Stimulated activated CD4-positive, alpha-beta T cell treated with anti-CD3 and anti-CD28 coated beads, TNF-alpha, amount 100 ng/mL, for 1 hour (primary cell): ENCODE measurements at places on chromosomes 11 and 22.
A peak's percentile ranks its signal among the peaks of the same experiment; 100 is the strongest.

DNA sequence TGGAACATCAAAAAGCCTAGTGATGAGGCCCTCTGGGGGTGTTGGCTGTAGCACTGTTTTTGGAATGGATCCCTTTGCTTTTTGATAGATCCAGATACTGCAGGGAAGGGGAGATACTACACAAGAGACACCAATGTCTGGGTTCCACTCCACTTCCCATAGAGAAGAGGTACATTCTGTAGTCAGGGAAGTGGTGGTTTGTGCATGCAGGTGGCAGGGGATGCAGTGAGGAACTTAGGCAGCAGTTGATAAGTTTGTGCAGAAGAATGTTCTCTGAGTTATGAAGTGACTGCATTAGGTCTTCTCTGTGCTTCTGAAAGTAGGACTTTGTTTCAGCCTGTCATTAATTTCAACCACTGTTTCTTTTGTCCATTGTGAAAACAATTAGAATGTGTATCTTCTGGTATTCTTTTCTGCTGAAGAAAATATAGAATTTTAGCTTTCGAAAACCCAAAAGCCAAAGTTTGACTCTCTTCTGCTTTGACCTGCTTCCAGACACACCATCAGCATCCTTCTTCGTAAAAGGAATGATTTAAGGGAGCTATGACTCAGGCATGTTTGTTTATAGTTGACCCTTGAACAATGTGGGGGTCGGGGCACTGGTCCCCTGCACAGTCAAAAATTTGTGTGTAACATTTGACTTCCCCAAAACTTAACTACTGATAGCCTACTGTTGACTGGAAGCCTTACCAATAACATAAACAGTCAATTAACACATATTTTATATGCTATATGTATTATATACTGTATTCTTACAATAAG lies 25.6 kb downstream of the PANX1 start:
- DNase-seq = no peak

GRCh38 chr11:107563702-107564101 lies 1.8 kb downstream of the ALKBH8 start:
- no peak for DNase-seq

DNA sequence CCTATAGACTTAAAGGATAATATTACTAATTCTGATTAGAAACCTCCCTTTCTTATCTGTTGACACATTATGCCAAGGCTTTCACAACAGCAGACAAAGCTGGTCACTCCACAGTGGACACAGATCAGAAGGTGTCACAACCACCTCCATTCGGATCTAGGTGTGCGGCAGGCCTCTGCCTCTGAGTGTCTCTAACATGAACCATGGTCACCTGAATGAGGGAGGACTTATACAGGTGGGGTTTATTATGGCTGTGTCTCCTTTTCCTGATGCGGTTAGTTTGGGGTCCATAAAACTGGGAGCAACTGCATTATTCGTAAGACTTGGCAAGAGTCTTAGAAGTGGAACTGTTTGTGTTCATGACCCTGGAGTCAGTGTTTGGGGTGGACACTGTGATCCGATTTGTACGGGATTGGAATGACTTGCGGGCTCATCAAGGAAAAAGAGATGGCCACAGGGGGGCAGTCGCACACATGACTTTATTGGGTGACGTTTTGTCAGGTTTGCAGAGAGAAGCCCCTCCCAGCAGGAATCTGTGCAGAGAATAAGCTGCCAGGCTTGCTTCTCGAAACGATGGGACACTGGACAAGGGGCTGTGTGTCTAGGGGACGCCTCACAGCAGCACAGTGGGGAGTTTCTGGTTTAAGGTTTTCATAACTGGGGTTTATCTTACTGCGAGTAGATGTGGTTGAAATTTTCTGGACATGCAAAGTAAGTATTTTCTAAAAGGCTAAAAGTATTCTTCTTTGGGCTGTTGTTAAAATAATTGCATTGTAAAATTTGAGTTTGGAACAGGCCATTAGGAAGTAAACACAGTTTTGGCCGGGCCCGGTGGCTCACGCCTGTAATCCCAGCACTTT lies 90.6 kb downstream of the GAB4 start:
- DNase-seq = no peak

- DNase-seq = no peak
These were observed 760.3 kb downstream of the CNTN5 start for GRCh38 chr11:99781074-99781473.

DNA sequence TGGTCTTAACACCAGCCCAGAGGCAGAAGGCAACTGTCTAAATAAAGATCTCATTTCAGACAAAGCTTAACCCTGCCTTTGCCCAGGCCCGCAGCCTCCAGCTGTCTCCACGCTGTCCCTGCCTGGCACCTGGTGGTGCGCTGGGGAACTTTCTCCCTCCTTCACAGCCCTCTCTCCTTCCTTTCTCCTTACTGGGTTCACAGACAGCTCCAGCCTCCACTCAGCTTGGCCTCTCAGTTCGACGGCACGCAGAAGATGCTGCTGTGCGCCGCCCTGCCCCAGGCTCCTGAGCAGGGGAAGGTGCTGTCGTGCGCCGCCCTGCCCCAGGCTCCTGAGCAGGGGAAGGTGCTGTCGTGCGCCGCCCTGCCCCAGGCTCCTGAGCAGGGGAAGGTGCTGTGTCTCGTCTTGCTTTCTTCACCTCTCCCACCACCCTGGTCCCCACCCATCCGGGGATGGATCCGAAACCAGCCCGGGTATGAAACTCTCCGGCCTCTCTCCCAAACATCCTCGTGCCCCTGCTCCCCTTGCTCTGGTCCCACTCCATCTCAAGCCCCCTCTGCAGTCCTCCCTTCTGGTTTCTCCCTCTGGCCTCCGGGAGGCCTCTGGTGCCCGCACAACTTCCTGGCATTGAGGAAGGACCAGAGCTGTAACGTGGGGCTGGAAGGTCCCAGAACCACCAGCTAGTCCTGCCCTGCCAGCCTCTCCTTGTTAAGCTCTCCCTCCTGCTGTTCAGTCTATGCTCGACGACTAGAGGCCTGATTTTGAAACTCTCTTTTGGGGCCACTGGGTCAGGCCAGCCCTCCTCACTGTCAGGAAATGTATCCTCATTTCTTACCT lies 22.9 kb upstream of the JAM3 start:
- DNase-seq = no peak

GRCh38 chr11:37858398-37858797 lies 1260.4 kb upstream of the RAG2 start:
- no peak for DNase-seq

- DNase-seq = no peak
These were observed 7.0 kb downstream of the ALDH3B1 start for GRCh38 chr11:68016904-68017817.

- no peak for DNase-seq
These were observed 97.7 kb upstream of the SORL1-AS1 start for GRCh38 chr11:121550247-121551030.

GRCh38 chr22:40728731-40729189 lies 49.5 kb downstream of the MCHR1 start:
- peak; percentile 28 for DNase-seq

GRCh38 chr11:36411202-36411640 lies 98.9 kb downstream of the TRAF6 start:
- no peak for DNase-seq

- DNase-seq = no peak
These were observed 324.2 kb downstream of the DCDC1 start for GRCh38 chr11:31045335-31045734.

DNA sequence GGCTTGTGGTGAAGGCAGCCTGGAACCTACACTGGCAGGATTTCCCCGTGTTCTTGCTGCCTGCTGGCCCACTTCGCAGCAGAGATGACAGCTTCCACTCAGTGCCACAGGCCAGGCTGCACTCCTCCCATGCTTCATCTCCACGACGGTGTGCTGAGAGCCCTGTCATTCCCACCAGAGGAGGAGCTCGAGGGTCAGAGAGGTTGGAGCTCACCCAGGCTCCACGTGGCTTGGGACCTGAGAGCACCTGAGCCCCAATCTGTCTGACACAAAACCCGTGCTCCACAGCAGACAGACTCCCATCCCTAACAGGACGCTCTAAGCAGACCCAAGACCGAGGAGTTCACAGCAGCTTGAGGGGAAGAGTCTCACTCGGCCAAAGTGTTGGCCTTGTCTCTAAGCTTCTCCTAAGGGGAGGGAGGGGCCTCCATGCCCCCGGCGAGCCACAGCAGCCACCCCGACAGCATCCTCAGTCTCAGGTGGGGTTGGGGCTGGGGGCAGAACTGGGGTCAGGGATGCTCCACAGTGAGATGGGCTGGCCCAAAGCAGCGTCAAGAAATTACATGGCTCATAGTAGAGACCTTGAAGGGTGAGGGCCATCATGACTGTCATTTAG lies 10.7 kb downstream of the LRFN4 start:
- DNase-seq = no peak

DNA sequence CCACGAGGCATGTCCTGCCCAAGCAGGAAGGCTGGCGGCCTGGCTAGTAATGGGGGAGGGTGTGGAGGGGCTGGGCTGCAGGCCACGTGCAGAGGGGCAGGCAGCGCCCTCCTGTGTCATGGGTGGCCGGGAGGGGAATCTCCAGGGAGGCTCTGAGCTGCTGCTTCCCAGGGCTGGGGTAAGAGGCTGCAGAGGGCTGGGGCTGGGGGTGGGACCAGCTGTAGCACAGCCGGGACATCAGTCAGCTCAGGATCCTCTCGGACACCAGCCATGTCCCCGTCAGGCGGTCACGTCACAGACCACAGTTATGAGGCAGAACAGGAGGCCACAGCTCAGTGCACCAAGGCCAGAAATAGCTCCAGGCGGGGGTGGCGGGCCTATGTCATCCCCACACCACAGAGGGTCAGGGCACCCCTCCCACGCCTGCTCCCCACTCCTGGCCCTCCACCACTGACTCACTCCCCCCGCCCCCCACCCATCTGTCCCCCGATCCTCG lies 21.1 kb downstream of the RTN4R start:
- DNase-seq = no peak

DNA sequence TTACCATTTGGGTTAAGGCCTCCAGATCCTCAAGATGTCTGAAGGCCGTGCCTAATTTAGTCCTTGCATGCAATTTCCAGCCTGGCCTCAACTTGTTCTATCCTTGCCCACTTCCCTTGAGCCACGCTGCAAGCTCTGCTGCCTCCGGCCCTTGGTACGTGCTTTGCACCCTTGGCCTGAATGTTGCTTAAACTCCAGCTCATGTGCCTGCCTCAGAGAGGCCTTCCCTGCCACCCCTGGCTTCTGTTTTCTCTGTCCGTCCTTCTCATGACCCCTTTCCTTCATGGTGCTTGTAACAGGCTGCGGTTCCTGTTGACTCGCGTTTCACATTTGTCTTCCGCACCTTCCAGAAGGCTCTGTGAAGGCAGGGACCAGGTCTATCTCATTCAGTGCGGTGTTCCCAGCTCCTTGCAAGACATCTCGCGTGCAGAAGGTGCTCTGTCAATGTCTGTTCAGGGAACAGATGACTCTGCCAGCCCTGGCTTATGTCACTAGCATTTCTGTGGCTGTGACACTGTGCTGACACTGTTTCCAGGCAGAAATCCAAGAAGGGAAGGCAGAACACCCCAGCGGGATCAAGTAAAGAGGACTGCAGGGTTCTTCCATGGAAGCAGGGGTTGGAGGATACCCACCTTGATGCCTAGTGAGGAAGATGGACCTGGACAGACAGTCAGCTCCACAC lies 61.8 kb downstream of the FBLN1 start:
- no peak for DNase-seq

DNA sequence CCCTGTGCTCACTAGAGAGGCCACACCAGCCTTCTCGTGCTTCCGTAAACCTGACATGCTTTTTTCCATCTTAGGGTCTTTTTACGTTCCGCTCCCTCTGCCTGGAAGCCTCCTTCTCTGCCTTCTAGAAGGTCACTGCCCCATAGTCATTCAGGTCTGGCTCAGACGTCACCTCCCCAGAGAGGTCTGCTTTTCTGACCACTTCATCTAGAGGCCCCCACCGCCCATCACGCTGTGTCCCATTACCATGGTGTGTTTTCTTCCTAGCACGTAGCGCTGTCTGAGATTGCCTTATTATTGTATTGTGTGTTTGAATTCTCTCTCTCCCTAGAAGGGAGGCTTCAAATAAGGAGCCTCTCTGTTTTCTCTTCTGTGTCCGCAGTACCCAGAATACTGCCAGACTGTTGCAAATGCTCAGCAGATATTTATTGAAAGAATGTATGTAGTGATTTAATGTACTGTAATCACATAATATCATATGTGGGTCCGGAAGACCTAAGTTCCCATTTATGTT lies 10.0 kb downstream of the TAB1 start:
- no peak for DNase-seq

DNA sequence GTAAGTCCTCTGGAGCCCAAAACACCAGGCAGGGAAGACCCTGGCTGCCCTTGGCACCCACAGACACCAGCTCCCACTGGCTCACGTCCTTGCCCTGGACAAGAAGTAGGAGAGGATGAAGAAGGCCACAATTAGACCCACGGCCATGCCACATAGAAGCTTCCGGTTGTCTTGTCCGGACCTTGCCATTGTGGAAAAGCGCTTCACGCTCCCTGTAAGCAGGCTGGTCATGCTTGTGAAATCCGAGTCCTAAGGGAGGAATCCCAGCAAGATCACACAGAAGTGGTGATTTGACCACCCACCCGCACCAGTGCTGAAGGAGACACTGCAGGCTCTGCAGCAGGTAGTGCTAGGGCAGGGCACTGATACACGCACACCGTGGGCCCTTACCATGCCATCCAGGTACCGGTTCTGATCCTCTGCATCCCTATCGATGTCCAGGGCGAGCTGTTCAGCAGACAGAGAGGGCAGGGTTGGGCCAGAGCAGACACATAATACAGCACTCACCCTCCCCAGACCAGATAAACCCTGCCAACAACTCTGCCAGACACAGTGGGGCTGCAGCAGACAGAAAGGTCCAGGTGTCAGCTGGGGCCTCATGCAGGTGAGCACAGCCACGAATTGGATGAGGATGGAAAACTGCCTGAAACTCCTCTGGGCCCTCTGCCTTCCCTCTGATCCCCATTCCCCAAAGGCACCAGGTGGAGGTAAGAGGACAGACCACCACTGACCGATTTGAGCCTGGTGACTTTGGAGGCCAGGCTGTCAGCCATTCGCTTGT lies 1.8 kb downstream of the BET1L start:
- DNase-seq = no peak

DNA sequence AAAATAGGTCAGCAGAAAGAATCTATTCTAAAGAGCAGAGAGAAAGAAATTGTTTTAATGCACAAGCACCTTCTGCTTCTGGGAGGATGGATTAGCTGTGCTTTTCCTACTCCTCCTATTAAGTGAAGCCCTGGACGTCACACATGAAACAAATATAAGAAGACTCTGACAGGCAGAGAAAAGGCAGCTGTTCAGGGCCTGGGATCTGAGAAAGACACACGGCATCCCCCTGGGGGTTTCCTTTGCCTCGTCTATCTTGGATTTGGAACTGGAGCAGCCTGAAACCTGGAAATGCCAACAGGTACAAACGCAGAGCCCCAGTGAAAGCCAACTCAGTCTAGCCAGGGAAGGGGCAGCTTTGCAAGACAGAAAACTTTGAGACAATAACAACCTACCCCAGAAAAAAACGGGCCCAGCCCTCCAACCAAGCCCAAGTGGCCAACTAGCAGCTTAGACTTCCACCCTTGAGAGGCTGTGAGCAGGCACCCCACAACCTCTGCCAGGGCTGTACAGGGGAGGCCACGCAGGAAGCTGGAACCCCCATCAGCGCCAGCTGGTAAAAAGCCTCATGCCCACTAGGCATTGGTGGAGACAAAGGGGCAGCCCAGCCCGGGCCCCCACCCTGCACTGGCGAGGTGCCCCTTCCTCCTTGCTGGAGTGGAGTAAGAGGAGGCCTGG lies 7.3 kb downstream of the CERK start:
- no peak for DNase-seq

GRCh38 chr22:24134090-24134846 lies 47.0 kb upstream of the SUSD2 start:
- DNase-seq = peak; percentile 47
